Urinary bladder (tissue), 4 donors: ENCODE measurements at places on chromosomes 2 and 18.

- DNase-seq, result no peak
These were observed 6.4 kb downstream of the TRAK2 start for GRCh38 chr2:201444746-201445465.

DNA sequence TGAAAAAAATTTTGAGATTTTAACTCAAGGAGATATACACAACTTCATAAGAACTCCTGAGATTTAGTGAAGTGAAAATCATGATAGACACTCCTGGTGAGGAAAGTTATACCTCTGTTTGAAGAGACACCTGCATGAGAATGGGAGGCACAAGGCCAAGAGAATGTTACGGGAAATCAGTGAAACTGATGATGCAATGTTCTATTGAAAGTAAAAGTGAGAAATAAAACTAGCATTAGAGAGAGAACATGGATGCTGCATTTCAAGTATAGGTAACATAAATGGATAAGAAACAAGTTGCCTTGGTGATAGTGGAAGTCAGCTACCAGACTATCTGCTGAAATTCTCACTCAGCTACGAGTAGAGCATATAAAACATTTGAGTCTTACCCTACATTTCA is 562.1 kb upstream of the FANCL start:
- DNase-seq, result no peak

GRCh38 chr2:233107831-233108300 is 47.7 kb downstream of the INPP5D start:
- DNase-seq, result no peak

- DNase-seq, result no peak
These were observed 614.6 kb upstream of the NXPH2 start for GRCh38 chr2:139394801-139395200.

DNA sequence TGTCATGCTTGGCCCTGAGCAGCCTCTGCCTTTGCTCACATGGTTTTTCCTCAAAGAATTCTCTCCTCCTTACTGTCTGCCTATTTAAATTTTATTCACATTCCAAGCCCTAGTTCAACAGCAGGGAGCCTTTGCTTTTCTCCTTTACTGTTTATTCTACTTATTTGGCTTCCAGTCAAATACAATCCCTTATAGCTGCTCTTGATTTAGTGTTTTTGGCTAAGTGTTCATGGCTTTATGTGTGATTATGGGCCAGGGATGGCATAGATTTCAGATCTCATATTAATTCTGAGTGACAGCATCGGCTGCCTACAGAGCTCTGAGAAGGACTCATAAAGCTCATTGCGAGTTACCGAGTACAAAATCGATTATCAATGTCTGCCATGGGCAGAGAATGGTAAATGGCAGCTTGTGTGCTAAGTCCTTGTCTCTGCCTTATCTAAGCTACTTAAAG is 106.7 kb downstream of the METTL8 start:
- no peak for DNase-seq

GRCh38 chr2:45888167-45888566 is 236.7 kb downstream of the PRKCE start:
- DNase-seq, result no peak

GRCh38 chr2:33158482-33159003 is 211.8 kb downstream of the LTBP1 start:
- DNase-seq, result no peak

- no peak for DNase-seq
These were observed 90.4 kb downstream of the MEP1B start for GRCh38 chr18:32280188-32280783.

DNA sequence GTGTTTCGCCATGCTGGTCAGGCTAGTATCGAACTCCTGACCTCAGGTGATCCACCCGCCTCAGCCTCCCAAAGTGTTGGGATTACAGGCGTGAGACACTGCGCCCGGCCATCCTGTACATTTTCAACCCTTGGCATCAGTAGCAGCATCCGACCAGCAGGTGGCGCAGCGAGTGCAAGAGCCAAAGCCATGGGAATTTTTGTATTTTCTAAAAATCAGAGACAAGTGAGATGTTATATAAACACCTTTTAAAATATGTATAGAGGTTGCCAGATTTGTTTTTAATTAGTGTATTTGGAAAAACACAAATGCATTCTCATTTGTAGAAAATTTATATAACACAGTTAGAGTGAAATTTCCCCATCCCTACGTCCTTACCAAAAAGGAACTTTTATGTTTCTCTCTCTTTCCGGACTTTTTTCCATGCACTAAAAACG is 36.8 kb downstream of the MOGAT1 start:
- no peak for DNase-seq

DNA sequence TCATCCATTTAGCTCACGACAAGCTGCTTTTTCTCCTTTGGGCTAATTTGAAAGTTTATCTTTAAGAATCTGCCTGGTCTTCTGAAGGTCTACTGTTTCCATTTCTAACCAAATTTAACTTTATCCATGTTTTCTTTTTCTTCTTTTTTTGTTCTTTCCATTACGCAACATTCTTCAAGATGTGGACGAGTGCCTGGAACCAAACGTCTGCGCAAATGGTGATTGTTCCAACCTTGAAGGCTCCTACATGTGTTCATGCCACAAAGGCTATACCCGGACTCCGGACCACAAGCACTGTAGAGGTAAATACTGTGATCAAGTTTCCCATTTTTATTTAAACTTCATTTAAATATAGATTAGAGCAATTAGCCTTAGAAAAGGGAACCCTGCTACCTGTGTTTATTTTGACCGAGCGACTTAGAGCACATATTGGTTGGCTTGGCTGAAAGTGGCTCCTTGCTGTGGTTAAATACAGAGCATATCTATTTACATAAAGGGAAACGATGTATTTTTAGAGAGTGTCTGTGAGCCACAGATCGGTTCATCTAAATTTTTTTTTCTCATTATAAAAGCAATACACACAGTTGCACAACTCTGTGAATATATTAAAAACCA is 183.4 kb upstream of the RASGRP3 start:
- no peak for DNase-seq

DNA sequence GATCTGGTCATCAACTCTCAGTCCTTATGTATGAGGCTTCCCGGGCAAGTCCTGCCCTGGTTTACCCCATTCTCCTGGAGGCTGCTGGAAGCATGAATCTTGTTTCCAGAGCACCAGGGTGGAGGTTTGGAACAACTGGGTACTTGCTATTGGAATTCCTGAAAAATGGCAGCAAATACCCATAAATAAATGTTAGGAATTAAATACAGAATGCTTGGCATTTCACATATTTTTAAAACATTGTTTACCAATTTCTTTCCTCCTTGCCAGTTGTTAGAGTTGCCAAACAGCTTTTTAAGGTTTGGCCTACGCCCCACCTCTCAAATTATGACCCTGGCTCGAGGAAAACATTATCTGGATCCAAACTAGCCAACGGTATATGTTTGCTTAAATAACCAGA is 90.6 kb upstream of the ZCCHC2 start:
- DNase-seq, result no peak

GRCh38 chr18:49859021-49859359 is 45.7 kb upstream of the ACAA2 start:
- DNase-seq, result no peak

DNA sequence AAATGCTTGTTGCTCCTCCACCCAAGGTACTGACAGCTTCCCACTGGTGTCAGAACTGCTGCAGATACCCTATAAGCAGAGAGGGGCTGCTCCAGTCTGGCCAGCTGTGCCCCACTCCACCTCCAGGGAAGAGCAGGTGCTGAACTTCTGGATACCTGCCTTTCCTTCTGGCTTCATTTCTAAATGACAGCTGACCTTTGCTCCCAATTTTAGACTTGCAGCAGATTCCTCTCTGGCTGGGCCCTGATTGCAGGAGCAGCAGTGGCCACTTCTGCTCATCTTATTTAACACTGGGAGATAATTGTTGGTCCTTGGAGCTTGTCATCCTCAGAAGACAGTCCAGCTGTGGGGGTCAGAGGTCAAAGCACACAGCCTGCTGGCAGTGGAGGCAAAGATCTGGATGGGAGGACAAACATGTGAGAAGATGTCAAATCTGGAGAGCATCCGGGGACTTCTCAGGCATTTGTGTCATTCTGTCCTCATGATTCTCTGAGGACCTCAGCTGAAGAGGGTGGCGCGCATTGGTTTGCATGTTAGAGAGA is 38.9 kb downstream of the SETBP1 start:
- DNase-seq, result no peak

DNA sequence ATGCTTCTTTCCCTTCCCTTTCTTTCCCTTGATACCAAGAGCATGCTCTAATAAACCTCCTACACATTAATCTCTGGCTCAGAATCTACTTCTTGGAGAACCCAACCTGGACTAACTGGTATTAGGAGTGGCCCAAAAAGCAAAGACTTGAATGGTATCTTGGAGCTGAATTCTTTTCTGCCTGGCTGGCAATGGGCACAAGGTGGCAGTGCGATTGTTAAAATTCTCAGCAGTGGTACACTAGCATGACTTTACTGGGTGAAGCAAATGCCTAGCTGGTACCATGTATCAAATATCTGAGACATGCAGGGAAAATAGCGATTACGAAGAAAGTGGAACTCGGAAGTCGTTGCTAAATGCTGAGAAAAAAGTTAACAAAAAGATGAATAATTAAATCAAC is 376.1 kb downstream of the XIRP2 start:
- no peak for DNase-seq

- no peak for DNase-seq
These were observed 100.7 kb downstream of the DGKD start for GRCh38 chr2:233455006-233455405.

DNA sequence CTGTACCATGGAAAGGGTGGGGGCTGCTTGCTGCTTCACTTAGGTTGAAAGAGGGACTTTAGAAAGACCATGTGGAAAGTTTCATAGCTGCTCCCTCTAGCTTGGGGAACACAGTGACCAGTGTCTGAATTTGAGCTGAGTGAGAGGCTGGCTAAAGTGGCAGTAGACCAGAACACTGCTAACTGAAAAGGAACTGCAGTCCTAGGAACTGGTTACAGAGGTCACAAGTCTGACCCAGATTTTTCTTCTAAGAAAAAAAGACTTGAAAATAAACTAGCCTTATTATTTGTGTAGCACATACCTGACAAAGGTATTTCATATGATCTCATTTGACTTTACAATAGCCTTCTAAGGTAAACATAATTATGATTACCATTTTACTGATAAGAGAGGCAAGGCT is 153.6 kb downstream of the FSHR start:
- DNase-seq, result no peak

GRCh38 chr18:35525795-35526494 is 28.2 kb upstream of the INO80C start:
- DNase-seq, result no peak

- DNase-seq, result no peak
These were observed 81.3 kb downstream of the CLHC1 start for GRCh38 chr2:55150834-55151233.

GRCh38 chr2:98935111-98935770 is 784 bp downstream of the CRACDL start:
- DNase-seq, result no peak

GRCh38 chr2:58055033-58055786 is 8.6 kb downstream of the VRK2 start:
- no peak for DNase-seq
